ENCODE measurements at places on chromosomes 1 and 21.
A peak's percentile ranks its signal among the peaks of the same experiment; 100 is the strongest.

GRCh38 chr1:205631768-205632668, at the start of gene ELK4:
Gene ELK4, minus strand, starts transcription at chr1:205632011. Its CDS starts 8,129 bp downstream, at chr1:205623882.
- DNase-seq = peak; percentile 99

GRCh38 chr1:175390522-175391254, 198.1 kb upstream of the KIAA0040 start:
- DNase-seq = no peak

DNA sequence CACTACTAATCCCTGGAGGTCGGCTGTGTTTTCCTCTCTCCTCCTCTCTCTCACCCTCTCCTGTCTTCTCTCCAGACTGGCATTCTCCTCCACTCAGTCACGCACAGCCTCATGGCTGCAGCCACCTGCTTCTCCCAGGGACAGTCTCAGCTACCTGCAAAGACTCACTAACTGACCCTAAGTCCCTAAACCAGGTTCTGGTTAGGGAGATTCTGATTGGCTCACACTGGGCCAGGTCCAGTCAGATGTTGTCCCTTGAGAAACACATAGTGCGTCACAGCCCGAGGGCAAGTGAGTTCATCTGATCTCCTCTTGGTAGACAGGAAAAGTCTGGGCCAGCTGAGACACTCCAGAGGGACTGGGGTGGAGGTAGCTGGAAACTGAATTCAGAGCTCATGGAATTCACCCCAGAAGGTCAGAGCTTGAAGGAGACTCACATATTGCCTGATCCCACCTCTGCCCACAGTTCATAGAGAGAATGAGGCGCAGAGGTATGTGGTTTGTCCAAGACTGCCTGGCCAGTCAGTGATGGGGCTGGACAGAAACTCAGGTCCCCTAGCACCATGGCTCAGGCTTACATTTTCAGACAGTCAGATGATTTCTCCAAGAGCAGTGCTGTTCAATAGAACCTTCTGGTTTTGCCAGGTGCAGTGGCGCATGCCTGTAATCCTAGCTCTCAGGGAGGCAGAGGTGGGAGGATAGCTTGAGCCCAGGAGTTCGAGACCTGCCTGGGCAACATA, 40.4 kb upstream of the RPL11 start:
- no peak for DNase-seq

DNA sequence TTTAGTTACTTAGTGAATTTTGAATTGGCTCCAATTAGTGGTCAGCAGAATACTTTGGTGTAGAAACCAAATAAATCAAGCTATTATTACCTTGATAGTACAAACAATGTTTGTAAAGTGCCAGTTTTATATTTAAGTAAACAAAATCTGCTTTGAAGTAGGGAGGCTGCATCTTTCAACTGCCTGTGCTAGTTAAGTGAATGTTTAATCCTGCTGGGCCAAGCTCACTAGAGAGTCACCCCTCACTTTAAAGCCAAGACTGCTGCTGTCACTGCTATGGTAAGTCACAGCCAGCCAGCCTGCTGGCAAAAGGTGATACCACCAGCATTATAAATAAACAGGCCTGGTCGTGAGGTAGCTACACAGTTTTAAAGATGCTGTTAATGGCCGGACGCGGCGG, 10.3 kb upstream of the CFAP126 start:
- no peak for DNase-seq

GRCh38 chr1:59605761-59606160, 209.0 kb upstream of the HOOK1 start:
- no peak for DNase-seq

- DNase-seq = no peak
Observed at GRCh38 chr21:38803075-38803660, 2.6 kb upstream of the ETS2 start.

- DNase-seq = no peak
Observed at GRCh38 chr1:74407902-74408301, 104.5 kb downstream of the LRRC53 start.

GRCh38 chr1:97007840-97008604, 286.4 kb downstream of the PTBP2 start:
- no peak for DNase-seq

GRCh38 chr1:86471291-86471690, 2.6 kb downstream of the CLCA1 start:
- no peak for DNase-seq

DNA sequence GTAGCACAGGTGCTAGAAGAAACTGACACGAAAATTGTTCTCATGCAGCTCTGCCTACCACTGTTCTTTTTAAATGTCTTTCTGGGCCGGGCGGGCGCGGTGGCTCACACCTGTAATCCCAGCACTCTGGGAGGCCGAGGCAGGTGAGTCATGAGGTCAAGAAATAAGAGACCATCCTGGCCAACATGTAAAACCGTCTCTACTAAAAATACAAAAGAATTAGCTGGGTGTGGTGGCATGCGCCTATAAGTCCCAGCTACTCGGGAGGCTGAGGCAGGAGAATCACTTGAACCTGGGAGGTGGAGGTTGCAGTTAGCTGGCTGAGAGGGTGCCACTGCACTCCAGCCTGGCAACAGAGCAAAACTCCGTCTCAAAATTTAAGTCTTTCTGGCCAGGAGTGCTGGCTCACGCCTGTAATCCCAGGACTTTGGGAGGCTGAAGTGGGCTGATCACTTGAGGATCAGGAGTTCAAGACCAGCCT, 947 bp upstream of the RIT1 start:
- no peak for DNase-seq

- DNase-seq = no peak
Observed at GRCh38 chr1:179889589-179889988, 7.5 kb downstream of the TOR1AIP1 start.

GRCh38 chr21:46425041-46425440, 33.6 kb upstream of the DIP2A start:
- DNase-seq = no peak

GRCh38 chr1:94901841-94902240, 25.1 kb downstream of the CNN3 start:
- DNase-seq = no peak

GRCh38 chr1:219130366-219130935, 43.2 kb upstream of the LYPLAL1 start:
- DNase-seq = no peak

DNA sequence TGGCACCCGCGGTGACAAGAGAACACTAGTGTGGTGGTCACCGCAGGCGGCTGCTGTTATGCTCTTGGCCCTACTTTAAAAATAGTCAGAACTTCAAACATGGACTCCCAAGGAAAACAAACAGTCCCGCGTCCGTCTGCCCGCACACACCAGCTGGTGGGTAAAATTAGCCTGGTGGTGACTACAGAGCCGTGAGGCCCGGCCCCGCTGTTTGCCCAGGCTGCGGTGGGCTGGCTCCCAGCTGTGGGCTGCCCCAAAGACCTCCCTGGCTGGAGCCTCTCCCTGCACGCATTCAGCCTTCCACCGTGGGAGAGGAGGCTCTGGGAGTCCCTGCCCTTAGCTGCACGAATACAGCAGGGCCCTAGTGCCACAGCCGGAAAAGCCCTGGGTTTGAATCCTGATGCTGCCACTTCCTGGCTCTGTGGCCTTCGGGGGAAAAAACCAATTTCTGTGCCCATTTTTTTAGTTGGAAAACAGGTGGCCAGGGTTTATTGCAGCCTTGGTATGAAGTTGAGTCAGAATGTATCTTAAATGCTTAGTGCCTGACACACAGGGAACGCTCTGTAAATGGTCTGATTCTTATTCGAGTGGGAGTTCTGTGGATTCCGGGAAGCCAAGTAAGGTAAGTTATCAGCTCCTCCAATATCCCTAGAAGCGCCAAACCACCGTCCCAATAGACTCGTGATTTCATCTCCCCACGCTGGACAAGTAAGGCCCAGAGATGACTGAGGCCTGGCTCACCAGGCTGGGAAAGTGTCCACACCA, 58.2 kb downstream of the ALPL start:
- DNase-seq = no peak

DNA sequence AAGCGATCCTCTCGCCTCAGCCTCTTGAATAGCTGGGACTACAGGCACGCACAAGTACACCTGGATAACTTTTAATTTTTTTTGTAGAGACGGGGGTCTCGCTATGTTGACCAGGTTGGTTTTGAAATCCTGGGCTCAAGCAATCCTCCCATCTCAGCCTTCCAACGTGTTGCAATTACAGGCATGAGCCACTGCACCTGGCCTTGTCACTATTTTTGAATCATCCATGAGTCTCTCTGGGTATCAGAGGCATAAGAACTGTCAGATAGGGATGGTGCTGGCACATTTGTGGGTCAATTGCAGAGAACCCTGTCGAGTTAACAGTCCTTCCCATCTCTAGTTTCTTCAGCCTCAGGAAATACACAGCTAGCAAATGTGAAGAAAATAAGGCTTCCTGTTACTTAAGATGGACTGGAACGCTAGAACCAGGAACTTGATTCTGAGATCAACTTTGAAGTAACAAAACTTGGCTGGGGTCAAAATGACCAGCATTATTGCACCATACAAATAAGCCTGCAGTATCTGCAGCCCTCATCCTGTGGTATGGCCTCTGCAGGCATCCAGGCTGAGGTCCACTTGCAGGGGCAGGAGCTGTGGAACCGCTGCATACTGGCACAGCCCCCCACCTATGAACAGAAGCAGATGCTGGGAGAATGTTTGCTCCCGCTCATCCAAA, 124.3 kb upstream of the GADD45A start:
- DNase-seq = no peak

DNA sequence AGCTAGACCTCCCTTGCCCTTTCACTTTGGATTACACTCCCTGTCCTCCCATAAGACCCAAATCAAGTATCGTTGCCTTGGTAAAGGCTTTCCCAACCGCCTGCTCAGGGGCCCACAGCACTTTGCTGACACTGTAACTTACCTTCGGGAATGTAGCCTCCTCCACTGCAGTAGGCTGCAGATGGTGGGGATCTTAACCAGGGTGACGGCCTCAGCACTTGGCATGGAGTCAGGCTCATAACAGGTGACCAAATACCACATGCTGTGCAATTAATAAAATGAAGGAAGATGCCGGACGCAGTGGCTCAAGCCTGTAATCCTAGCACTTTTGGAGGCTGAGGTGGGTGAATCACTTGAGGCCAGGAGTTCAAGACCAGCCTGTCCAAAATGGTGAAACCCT, 88.7 kb upstream of the IRF2BP2 start:
- no peak for DNase-seq

DNA sequence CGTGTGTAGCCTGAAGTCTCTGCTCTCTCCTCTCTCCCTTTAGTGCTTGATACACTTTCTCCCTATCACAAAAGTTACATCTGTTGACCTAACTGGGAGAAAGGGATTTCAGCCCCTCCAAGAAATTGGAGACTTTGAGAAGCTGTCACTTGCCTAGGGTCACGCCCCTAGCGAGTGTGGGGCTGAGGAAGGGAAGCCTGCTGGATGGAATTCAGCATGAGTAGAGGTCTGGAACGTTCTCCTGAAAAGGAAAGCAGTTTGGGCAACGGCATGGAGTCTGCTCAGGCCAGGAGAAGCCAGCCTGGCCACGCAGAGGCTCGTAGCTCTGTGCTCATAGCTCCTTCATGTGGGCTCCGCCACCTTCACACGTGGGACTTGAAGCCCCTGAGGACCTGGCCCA, 22.4 kb downstream of the COL16A1 start:
- no peak for DNase-seq

- no peak for DNase-seq
Observed at GRCh38 chr1:240344918-240345317, 253.2 kb downstream of the FMN2 start.

GRCh38 chr1:25245809-25246599, 1.2 kb downstream of the RSRP1 start:
- peak; percentile 51 for DNase-seq

GRCh38 chr1:90719330-90720144, 2.4 kb upstream of the BARHL2 start:
- DNase-seq = no peak

GRCh38 chr1:52602856-52603600, 857 bp downstream of the GPX7 start:
- no peak for DNase-seq

DNA sequence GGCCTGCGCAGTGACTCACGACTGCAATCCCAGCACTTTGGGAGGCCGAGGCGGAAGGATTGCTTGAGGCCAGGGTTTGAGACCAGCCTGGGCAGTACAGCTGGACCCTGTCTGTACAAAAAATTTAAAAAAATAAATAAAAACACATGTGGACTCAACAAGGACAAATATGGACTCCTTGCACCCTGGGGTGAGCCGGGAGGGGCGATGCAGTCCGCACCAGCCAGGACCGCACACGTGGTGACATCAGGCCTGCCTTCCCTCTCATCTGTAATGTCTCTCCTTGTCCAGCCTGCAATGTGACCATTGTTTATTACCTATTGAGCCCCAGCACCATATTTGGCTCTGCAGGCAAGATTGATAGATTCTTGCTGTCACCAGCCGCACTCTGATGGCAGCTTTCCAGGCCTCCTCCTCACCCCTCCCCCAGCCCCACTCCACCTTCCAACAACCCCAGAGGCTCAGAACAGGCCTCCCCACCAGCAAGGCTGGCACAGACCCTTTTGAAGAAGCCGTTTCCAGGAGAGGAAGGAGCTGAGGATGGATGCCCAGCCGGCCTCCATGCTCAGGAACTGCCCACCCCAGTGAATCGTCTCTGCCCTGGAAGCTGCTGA, 55.2 kb downstream of the IRF2BP2 start:
- no peak for DNase-seq

- no peak for DNase-seq
Observed at GRCh38 chr1:227905573-227906487, 41.9 kb downstream of the WNT9A start.

DNA sequence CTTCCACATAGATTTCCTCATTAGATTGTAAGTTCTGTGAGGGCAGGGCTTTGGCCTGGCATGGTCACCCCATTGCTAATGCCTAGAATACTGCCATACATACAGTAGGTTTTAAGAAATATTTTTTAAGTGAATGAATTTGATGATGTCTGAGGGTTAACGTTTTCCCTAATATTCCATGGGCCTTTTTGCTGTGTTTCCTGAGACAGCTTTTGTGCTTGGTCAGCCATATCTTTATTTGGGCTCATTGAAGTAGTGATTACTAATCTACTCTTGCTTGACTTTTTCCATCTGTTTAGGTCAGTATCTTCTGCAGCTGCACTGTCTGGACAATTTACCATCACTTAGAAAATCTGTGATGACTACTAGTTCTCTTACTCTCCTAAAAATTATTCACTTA, 3.5 kb downstream of the CDC42 start:
- DNase-seq = no peak

- DNase-seq = no peak
Observed at GRCh38 chr1:90504509-90504908, 212.6 kb downstream of the BARHL2 start.

GRCh38 chr21:27515676-27516075, 548.8 kb upstream of the ADAMTS5 start:
- no peak for DNase-seq

All from dermis microvascular lymphatic vessel endothelial cell (primary cell).